Stimulated activated CD8-positive, alpha-beta memory T cell treated with anti-CD3 and anti-CD28 coated beads, Interleukin-2, amount 100 ng/mL, for 48 hours (primary cell): ENCODE measurements at places on chromosomes 1 and 21.

GRCh38 chr1:207495801-207496792 lies at the start of gene CR1:
Gene CR1 (plus strand): TSS chr1:207496157. CDS start chr1:207496268, 111 bp downstream.
- DNase-seq: peak; percentile 13

GRCh38 chr1:235741294-235741693 lies 91.7 kb upstream of the GNG4 start:
- DNase-seq: no peak

DNA sequence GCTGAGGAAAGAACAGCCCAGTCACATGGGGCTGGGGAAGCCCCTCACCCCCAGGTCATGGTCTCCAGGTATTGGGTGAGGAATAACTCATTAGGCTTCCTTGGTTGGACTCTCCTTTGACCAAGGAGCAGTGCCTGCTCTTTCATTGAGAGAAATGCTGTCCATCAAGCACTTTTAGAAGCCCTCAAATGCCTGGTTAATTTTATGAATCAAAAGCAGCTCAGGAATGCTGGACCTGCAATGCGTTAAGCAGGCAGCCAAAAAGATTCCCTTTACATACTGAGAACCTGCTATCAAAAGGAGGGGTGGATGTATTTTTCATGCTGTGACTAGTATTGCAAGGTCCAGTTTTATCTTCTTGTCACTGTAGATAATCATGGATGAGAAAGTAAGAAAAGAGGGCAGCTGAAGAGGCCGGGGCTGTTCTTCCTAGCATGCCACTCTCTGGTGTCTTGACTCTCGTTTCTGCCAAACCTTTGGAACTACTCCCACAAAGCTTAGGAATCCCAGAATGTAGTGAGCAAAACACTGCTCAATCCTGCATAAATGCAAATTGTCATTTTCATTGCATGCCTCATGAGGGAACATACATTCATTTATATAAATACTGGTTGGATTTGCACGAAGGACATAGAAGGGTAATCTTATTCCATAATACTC lies 2.1 kb upstream of the CD58 start:
- DNase-seq: no peak

- DNase-seq: no peak
Observed at GRCh38 chr1:186178426-186179043, 196.5 kb downstream of the TPR start.

- no peak for DNase-seq
Observed at GRCh38 chr1:32861904-32862695, 8.6 kb downstream of the FNDC5 start.

DNA sequence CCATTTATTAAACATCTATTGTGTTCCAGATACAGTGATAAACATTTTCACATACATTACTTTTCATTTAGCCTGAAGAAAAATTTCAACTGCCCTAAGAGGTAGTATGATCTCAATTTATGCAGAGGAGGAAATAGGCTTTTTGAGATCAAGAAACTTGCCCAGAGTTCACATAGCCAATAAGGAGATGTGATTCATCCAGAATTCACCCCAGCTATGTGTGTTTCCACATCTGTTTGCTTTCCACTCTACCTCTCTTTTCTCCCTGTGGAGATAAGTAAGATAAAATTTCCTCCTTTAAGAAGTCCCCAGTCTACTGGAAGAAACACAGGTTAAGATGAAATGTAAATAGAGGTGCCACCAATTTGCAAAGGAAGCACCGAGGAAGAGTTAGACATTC lies 199.7 kb upstream of the C8B start:
- no peak for DNase-seq
